NCI-H226 (cell line): ENCODE measurements at places on chromosomes 3 and 15.
A peak's percentile ranks its signal among the peaks of the same experiment; 100 is the strongest.

DNA sequence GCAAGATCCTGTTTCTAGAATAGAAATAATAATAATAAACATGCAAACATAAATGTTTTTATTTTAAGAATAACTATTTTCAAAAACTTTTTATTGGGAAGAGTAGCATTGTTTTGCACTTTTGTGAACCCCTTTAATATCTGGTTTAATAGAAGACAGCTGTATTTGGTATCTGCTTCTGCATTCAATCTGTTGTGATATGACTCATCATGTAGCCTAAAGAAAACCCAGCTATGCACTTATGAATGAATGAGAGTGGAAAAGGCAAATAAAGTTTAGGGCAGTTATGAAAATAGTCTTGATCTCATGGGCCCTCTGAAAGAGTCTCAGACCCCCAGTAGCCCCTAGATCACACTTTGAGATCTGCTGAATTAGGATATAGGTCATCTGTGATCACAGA lies 100.4 kb upstream of the PPP2R3A start:
- DNase-seq = no peak

- no peak for DNase-seq
Observed at GRCh38 chr3:72440491-72440890, 407.8 kb downstream of the SHQ1 start.

GRCh38 chr3:16468336-16469098 lies 45.0 kb downstream of the RFTN1 start:
- peak; percentile 78 for DNase-seq

DNA sequence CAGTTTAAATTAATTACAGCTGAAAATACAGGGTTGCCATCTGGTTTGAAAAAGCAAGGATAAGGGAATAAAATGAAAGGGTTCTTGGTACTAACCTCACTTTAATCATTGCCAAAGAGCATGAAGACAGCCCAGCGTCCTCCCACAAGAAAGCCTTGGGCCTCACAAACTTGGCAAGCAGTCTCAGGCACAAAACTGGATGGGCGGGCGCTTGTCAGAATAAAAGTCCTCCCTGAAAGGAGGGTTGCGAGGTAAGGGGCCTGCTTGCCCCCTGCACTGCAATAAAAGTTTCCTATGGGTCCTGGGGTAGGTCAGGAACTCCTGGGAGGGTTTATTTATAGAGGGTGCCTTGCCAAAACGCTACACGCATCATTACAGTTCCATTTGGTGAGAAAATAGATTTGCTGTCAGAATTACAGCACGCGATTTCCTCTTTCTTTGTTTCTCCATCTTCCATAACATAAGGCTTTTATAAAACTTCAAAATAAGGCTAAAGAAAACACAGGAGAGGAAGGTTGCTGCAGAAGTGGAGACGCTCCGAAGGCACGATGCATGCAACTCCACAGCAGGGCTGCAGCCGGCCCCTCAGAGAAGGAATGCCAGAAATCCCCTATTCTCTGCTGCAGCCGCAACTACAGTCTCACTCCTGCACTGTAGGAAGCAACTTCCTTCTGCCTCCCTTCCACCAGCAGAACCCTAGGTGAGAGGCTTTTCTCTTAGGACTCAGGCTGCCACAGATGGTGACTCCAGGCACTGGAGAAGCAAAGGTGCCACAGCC lies 61.3 kb downstream of the VGLL4 start:
- DNase-seq = peak; percentile 73

DNA sequence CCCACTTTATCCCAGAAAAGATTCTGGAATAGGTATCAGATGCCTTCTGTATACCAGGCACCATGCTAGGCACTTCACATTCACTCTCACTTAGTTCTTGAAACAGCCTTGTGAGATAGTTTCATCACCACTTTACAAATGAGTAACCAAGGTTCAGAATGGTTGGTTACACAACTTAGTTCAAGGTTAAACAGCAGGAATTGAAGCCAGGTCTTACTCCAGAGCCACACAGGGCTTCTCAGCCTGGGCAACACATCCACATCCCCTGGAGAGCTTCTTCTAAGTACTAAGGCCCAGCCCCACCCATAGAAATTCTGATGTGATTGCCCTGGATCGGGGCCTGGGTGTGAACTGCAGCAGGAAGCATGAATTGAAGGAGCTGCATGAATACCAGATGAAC lies 18.6 kb downstream of the WHAMM start:
- DNase-seq = no peak

GRCh38 chr15:31278544-31279220 lies 48.0 kb upstream of the KLF13 start:
- DNase-seq = no peak

DNA sequence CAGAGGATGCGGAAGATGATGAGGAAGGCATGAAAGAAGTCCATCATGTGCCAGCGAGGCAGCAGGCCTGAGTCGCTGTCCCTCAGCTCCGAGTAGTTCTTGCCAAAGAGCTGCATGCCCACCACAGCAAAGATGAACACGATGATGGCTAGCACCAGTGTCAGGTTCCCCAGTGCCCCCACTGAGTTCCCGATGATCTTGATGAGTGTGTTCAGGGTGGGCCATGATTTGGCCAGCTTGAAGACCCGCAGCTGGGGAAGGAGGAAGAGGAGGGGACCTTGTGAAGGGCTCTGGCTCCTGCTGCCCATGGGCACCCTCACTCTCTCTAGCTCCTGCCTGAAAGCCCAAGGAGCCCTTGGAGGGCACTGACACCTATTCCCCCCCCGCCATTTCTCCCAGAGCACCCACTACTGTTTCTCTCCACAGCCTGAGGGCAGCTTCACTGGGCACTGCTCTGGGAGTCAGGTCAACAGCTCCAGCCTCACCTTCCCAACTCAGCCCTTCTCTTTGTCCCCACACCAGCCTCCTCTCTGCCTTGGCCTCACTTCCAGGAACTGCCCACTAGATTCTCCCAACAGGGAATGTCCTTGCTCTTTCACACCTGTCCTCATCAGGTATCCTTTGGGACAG lies 63.6 kb downstream of the SCN5A start:
- DNase-seq = no peak

DNA sequence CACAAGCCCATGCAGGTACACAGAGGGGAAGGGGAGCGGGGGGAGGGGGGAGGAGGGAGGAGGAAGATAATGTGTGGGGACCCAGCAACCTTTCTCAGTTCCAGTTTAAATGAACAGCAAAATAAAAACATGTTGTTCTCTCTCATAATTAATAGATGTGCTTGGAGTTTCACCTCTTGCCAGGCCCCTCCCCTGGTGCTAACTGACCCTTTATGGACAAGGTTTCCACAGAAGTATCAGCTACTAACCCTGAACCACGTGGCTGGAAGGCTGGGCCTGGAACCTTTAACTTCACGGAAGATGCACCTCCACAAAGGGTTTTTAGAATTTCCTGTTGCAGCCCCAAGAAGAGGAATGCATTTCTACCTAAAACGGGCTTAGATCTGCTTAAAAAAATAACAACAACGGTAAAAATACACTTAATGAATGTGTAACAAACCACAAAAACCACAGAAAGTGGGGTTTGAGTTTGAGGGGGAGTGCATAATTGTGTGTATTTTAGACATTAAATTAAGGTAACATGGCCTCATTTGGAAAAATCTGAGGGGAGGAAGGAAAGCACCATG lies 14.8 kb upstream of the SMAD3 start:
- DNase-seq = peak; percentile 30

GRCh38 chr3:141260630-141260927 lies 29.0 kb downstream of the PXYLP1 start:
- DNase-seq = no peak

GRCh38 chr3:47664519-47664918 lies 85.9 kb upstream of the CSPG5 start:
- peak; percentile 8 for DNase-seq
